ENCODE measurements at places on chromosomes 12 and 14. TPM values are rescaled to one million over a fixed set of nuclear protein-coding genes. Genes with fewer than 3 reads are reported as not detected.
A peak's percentile ranks its signal among the peaks of the same experiment; 100 is the strongest.

TAS2R50 gene
- total RNA-seq: 1.8 TPM

LMNTD1 gene
- total RNA-seq: not detected

SLC5A8 gene
- total RNA-seq: not detected

GRCh38 chr12:6039894-6040601, 84.4 kb downstream of the VWF start:
- no peak overlapping the region for H3K4me3 ChIP-seq
- no peaks in the 10 kb centered on the region for H3K36me3 ChIP-seq
- no peaks in the 10 kb centered on the region for H3K4me1 ChIP-seq
- DNase-seq: peak; percentile 69
- no peak overlapping the region for H3K27ac ChIP-seq

DNA sequence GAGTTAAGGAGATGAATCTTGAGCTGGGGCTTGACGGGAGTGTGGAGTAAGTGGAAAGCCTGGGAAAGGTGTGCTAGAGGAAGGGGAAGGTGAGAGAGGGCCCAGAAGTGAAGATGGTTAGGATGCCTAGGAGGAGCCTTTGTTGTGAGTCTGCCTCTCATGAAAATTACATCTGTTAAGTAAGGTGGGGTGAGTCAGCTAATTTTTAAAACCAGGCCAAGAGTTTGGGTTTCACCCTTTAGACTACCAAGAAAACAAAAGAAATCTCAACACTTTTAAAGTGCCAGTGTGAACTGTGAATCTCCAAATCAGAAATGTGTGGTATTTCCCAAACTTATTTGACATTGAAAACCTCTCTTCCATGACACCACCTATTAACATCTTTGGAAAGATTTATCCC, 185.2 kb downstream of the CRADD start:
- no peaks in the 10 kb centered on the region for H3K36me3 ChIP-seq
- no peak overlapping the region for H3K27ac ChIP-seq
- DNase-seq: no peak
- H3K4me3 ChIP-seq: no peak overlapping the region

- no peaks in the 10 kb centered on the region for H3K27me3 ChIP-seq
- no peaks in the 10 kb centered on the region for H3K36me3 ChIP-seq
- no peak overlapping the region for H3K27ac ChIP-seq
Measured at GRCh38 chr12:65039301-65039700, 81.8 kb downstream of the WIF1 start.

GRCh38 chr12:104312654-104313053, 9.1 kb downstream of the EID3 start:
- peaks cover 30% of the 10 kb centered on the region for H3K36me3 ChIP-seq
- no peak for DNase-seq
- peaks cover 1% of the 10 kb centered on the region for H3K4me1 ChIP-seq

DNA sequence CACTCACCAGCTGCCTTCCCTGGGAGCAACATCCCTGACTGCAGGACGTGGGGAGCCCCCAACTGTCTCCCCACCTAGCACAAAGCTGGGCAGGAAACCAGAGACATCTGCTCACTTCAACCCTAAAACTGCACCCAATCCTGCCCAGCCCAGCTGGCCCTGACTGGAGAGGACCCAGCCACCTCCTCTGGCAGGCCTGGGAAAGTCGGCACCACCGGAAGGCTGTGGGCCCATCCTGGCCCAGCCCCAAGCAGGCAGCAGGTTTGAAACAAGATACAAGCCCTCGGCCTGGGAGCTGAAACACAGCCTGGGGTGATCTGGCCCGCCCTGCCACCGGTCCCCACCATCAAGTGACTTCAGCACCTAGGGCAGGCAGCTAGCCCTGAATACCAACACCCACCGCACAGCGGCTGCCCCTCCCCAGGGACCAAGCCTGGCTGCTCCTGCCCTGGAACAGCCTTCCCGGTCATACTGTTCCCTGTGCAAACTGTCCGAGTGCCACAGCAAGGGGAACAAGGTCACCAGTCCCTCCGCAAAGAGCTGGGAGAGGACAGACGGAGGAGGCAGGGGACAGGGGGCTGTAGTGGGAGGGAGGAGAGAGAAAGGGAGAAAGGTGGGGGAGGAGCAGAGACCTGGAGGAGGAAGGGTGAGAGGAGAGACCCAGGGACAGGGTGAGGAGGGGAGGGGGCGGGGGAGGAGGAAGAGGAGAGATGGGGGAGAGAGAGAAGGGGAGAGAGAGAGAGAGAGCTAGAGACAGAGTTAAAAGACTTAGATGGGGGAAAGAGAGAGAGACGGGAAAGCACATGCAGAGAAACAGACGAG, 115.7 kb downstream of the RFLNA start:
- H3K4me3 ChIP-seq: no peak overlapping the region
- no peaks in the 10 kb centered on the region for H3K36me3 ChIP-seq
- peak overlapping the region; percentile 77 for H3K27ac ChIP-seq
- no peak for DNase-seq

- no peak overlapping the region for H3K27ac ChIP-seq
- no peaks in the 10 kb centered on the region for H3K36me3 ChIP-seq
- no peaks in the 10 kb centered on the region for H3K4me1 ChIP-seq
- no peak overlapping the region for H3K4me3 ChIP-seq
- H3K27me3 ChIP-seq: no peaks in the 10 kb centered on the region
Measured at GRCh38 chr14:34853041-34853440, 22.1 kb downstream of the BAZ1A start.

DNA sequence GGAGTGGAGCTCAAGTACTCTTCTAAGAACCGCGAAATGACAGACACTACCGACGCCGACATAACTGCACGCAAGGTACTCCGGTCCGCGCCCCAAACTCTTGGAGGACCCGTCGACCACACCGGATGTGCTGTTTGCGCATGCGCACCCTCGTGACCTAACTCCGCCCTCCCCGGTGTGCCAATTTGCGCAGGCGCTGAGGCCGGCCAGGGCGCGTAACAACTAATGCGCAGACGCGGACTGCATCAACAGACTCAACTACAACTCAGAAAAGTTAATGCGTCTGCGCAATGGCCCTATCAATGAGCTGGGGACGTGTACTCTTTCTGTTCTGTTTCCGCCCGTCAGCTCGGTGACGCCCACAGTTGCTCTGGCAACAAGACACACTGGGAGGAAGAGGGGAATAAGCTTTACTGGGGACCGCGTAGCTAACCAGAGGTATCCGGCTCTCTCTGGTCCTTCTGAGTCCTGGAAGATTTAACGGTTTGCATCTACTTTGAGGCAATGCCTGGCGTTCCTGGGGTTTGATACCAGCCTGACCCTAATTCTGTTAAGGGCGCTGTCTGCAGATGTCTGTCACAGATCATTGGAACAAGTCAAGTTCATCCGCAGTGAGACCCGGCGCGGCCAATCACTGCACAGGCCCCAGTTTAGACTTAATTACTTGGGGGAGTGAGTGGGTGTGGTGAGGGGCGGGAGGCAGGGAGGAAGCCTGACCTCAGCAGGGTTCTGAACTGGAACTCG, at the start of gene DAD1:
Gene DAD1, minus strand, starts transcription at position 129 of the 744 bp plus-strand sequence. Its CDS starts 67 bp downstream, at position 62.
- H3K4me3 ChIP-seq: peak within 1 kb of the TSS; percentile 59
- no peaks in the 10 kb centered on the region for H3K4me1 ChIP-seq
- H3K27me3 ChIP-seq: no peaks in the 10 kb centered on the region
- DNase-seq: peak; percentile 99

DNA sequence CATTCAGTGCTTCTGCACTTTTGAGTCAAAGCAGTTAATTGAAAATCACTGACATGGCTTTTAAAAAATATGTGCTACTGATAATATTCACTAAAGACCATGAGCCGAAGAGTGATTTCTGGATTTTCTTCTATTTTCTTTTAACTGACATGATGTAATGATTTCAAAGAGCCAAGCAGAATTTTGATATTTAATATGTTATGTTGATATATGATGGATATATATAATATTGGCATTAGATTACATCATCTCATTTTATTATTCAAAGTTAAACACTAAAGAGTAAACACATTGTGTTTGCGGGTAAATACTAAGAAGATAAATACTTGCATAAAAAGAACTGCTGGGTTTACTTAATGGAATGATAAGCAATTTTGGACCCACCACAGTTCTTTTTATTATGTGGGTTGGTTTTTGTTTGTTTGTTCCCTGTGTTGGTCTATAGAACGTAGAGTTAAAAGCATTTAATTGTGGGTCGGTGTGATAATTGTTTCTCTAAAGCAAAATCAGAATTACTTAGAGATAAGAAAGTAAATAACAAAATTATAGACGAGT, 692 bp downstream of the SPIC start:
- H3K27ac ChIP-seq: no peak overlapping the region
- DNase-seq: no peak
- H3K4me3 ChIP-seq: no peak overlapping the region
- no peaks in the 10 kb centered on the region for H3K36me3 ChIP-seq

DNA sequence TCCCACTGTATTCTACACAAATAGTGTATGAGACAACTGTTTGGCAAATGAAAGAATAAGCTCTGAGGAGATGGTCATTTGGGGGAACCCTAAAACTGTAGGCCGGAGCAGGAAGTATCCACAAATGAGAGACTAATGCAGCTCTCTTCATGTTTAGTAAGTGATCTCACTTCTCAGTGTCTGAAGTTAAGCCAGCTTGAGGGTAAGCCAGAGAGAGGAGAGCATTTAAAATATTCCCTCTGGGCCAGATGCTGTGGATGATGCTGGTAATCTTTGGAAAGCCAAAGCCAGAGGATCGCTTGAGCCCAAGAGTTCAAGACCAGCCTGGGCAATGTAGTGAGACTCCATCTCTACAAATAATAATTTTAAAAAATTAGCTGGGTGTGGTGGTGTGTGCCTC, 130.6 kb upstream of the SINHCAF start:
- H3K27me3 ChIP-seq: no peaks in the 10 kb centered on the region
- no peaks in the 10 kb centered on the region for H3K4me1 ChIP-seq
- DNase-seq: no peak
- no peaks in the 10 kb centered on the region for H3K36me3 ChIP-seq
- no peak overlapping the region for H3K27ac ChIP-seq
- no peak overlapping the region for H3K4me3 ChIP-seq

DNA sequence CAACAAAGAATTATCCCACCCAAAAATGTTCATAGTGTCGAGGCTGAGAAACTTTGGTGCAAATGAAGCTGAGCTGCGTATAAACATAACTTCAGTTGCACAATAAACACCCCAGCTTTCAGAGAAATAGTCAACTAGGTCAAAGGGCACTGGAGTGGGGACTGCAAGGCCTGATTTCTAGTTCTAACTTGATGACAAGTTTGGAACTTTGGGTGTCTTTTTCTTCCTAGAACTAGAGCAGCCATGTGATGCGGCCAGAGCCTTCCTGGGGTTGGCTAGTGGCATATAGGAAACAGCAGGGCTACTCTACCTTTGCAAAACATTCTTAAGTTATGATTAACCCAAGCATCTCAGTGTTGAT, 298.4 kb upstream of the AMIGO2 start:
- no peak for DNase-seq
- no peaks in the 10 kb centered on the region for H3K36me3 ChIP-seq
- no peaks in the 10 kb centered on the region for H3K27me3 ChIP-seq
